NCI-H510A treated with DMSO at 0.1 percent for 48 hours (cell line): ENCODE measurements at places on chromosomes 16 and 17.
A peak's percentile ranks its signal among the peaks of the same experiment; 100 is the strongest.

GRCh38 chr17:47275245-47275984 is 21.8 kb downstream of the ITGB3 start:
- DNase-seq = peak; percentile 52

DNA sequence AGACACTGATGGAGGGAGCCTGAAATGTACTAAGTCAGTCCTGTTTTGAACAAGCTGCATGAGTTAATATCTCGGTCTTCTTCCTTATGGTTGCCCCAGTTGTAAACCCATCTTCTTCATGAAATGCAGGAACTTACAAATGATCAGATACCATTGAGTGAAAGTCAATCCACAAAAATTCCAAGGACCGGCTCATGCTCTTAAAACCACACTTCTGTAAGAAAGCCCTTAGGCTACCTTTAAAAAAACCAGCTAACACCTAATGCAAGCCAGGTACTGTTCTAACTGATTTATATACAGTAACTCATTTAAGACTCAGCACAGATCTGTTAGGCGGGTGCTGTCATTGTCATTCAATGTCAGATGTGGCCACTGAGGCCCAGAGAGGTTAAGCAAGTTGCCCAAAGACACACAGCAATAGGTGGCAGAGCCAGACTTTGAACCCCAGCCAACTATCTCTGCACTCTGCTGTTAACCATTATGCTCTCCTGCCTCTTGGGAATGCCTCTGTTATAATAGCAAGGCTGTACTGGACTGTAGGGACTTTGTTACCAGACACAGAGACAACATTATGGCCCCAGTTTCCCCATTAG is 93.4 kb downstream of the C16orf95 start:
- DNase-seq = no peak

DNA sequence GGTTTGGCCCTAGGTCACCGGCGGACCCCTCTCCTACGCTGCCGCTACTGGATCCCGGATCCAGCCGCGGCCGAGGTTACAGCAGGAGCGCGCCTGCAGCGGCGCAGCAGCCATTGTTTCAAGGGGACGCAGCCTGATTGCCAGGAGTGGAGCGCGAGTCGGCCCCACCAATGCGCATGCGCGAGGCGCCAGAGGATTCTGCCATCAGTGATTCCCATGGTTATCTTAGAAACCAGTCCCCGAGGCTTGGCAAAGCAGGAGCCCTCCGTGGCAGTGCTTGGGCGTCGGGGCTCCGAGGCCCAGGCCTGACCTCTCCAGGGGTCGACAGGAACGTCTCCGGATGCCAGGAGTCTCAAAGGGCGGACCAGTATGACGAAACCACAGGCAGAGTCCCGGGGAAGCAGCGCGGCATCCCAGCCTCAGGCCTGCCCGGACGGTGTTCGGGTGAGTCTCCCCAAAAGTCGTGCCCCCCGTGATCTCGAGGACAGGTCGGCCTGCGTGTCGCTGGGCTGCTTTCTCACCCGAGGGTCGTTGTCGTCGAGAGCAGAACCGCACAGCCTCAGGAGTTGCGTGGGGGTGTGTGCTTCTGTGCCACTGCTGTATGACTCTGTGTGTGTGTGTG is 608.5 kb downstream of the KCNJ18 start:
- no peak for DNase-seq

GRCh38 chr17:68305142-68305541 is 13.8 kb downstream of the ARSG start:
- no peak for DNase-seq

DNA sequence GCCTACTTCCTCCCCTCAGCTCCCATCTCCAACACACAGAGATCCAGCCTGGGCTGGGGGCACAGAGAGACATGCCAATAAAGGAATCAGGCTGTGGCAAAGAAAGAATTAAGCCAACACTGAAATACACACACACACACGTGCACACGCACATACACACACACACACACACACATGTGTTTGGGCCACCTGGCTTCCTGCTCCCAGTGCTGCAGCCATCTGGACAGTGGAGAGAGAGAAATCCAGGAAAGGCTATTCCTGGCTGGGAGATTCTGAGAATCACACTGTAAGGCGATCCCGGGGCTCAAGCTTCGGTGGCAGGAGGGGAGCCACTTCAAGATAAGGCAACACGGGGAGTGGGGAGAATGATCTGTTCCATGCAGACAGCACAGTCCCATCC is 72.4 kb downstream of the NOG start:
- DNase-seq = no peak

GRCh38 chr17:4341616-4341977 is 24.9 kb downstream of the UBE2G1 start:
- no peak for DNase-seq

DNA sequence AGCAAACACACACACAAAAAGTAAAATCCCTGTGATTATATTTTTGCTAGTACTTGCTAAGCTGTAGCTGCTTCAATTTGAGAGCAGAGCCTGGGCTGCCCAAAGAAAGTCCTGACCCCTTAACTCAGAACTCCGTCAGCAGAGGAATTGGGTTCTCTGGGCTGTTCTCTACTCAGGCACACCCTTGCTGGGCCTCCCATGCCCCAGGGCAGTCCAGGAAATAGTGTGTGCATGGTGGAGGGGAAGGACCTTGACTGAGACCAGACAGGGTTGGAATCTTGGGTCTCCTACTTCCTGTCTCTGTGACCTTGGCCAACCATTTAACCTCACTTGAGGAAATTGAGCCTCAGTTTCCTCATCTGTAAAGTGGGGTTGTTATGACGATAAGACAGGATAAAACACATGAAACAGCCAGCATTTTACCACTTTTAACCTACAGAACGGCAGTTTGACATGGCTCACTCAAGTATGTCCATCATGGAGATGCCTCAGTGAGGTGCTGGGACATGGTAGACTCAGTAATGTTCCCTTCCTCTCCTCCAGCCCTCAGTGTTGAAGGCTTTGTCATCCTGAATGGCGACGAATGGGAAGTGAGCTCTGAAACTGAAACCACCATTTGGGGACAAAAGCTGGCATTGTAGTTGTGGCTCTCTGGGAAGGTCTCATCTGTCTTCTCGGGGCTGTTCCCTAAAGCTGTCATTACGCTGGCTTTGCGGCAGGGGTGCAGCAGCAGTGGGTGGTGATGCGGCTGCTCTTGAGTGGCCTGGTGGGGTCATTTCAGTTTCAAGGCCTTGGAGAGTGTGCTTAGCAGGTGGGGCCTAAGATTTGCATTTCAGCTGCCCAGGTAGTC is 74.9 kb downstream of the CMIP start:
- DNase-seq = no peak

DNA sequence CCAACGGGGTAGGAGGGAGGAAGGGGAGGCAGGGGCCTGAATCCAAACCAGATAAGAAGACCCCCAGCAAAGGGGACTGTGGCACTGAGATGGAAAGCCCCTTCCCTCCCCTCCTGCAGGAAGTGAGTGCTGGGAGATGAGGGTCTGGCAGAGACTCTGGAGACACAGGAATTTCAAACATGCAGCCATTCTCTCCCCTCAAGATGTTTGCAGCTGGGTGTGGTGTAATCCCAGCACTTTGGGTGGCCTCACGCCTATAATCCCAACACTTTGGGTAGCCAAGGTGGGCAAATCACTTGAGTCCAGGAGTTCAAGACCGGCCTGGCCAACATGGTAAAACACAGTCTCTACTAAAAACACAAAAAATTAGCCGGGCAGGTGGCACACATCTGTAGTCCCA is 33.9 kb upstream of the FAAP100 start:
- no peak for DNase-seq

- DNase-seq = no peak
These were observed 18.2 kb downstream of the CDK5RAP3 start for GRCh38 chr17:47989159-47989558.

- DNase-seq = peak; percentile 57
These were observed 55.8 kb upstream of the FASN start for GRCh38 chr17:82153745-82154375.

- DNase-seq = no peak
These were observed 20.1 kb upstream of the IRF8 start for GRCh38 chr16:85878875-85879274.

- DNase-seq = no peak
These were observed 6.5 kb upstream of the NECAB2 start for GRCh38 chr16:83961591-83961990.

GRCh38 chr17:76543826-76544545 is 4.1 kb downstream of the PRCD start:
- DNase-seq = no peak

GRCh38 chr17:7293159-7293558 is 1.3 kb downstream of the YBX2 start:
- DNase-seq = no peak
